ENCODE measurements at places on chromosomes 7 and 10. TPM values are rescaled to one million over a fixed set of nuclear protein-coding genes. Genes with fewer than 3 reads are reported as not detected.

DNA sequence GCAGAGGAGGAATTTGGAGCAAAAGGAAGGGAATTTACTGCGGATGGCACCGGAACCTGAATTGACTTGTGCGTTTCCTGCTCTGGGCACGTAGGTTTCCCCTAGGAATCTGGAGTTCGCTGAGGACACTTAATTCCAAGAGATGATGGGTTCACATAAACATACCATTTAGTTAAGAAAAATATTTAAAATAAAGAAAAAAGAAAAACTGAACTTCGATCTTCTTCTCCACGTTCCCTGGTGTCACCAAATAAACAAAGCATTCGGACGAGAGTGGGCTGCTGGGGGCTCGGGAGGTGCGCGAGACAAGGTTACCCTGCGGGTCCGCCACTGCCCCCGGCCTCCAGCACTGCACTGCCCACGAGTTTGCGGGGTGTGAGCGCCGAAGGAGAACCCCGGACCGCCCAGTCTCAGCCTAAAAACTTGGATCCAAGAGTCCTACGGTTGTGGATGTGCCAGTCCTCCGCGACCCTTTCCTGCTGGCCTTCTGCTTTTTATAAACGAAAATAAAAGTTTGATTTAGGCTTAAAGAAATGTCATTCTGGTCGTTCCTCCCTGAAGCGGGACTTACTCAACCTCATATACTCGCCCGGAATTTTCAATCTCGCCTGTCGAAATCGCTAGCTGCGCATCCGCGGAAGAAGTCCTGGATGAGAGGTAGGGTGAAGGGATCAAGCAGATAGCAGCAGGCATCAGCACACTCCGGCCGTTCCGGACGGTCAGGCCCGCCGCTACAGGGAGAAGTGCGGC lies 30.3 kb downstream of the SKIDA1 start:
- DNase-seq = no peak

OR2A12 gene
- not detected for total RNA-seq

- no peak for DNase-seq
Observed at GRCh38 chr10:73332379-73332778, 26.3 kb downstream of the CFAP70 start.

ANKRD7 gene
- not detected for total RNA-seq

GRCh38 chr10:79444199-79445119 lies 965 bp downstream of the ZCCHC24 start:
- peak; percentile 56 for DNase-seq

DNA sequence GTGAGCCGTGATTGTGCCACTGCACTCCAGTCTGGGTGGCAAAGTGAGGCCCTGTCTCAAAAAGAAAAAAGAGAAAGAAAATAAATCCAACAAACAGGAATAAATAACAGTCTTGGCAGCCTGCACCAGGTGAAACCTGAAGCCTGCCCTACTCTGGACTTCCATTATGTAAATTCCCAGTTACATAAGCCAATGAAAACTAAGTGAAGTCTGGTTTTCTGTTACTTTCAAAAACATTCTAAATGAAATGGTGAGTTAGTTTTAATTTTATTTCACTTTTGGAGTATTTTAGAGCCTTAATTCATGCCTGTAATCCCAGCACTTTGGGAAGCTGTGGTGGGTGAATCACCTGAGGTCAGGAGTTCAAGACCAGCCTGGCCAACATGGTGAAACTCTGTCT lies 22.5 kb upstream of the HIBADH start:
- no peak for DNase-seq

DNA sequence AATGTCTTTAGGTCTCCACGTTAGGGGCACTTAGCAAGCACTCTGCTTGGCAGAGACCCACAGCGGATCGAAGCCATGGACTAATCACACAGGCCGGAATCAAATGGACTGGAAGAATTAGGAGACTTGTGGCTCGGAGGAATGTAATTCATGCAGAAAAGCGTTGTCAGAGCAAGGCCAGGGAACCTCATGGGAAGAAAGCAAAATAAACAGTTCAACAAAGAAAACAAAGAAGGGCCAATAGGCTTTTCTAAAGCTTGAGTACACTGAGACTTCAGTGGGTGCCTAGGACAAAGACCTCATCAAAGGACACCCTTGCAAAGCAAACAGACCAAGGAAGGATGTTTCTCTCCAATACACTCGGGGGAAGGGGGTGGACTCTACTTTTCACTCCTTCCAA lies 171.1 kb downstream of the GLI3 start:
- no peak for DNase-seq

CDHR1 gene
- not detected for total RNA-seq

DENND2A gene
- total RNA-seq = not detected

DNA sequence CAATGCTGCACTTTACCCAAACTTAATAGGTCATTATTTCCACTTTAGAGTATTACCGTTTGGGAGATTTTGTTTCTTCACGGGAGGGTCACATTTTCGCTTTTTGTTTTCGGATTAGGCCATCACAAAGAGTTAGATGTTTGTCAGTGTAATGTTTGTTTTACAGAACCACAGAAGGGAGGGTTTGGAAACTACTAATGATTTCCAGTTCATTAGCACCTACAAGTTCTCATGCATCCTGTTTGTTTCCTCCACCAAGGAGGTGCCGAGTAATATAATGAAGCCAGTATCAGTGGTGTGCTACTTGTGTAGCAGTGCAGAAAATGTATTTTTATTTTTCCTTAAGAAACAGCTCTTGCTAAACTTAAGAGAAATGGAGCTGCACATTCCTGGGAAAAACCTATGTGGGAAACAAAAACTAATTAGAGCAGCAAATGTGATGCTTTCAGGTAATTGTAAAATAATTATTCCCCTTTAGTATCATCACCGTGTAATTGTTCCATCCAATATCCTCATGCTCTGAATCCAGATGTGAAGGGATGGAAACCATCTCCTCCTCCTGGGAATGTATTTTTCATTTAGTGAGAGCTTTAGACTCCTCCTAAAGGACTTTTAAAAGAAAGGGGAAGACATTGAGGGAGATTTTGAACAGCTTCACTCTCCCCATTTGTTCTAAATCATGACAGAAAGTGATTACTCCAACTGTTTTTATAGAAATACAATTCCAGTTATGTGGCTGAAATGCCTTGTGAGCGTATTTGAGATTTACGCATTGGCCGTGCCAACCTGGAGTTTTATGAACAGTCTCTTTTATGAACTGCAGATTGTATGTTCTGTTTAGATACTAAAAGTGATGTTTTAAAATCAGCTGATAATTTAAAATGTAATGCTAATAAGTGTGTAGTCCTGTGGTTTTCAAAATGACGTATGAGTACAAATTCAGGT lies 5.6 kb downstream of the CELF2 start:
- no peak for DNase-seq

RBAK gene
- total RNA-seq = 14.6 TPM

DNA sequence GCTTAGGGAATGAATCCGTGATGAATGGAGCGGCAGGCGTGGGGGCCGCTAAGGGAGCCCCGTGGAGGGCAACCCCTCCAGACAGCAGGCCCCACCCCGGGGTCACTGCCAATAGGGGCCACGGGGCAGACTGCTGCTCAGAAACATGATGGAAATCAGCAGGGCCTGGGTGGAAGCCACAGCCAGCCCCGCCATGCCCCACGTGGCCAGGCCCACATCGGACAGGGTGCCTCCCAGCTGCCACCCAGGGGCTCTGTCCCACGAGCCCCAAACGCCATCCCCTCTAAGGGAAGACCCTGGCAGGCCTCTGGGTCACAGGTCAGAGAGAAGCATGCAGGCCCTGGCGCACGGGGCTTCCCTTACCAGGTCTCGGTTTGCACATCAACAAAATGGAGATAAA lies 28.4 kb downstream of the TNRC18 start:
- no peak for DNase-seq

GRCh38 chr10:103416436-103417147 lies 20.2 kb downstream of the PDCD11 start:
- DNase-seq = peak; percentile 68

DNA sequence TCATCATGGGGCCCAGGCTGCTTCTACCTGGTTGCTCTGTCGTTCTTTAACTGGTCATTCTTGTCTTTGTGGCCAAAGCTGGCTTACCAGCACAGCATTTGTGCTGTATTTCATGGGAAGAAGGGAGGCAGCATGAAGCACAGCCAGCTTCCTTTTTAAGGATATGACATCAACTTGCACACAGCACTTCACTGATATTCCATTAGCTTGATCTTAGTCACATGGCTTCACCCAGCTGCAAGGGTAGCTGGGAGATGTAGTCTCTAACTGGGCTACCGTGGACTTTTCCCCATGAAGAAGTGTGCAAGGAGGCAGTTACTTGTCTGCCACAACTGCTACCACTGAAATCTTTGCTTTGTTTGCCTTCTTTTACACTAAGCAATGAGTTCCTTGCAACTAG lies 525.2 kb downstream of the LRMDA start:
- DNase-seq = peak; percentile 5

DNA sequence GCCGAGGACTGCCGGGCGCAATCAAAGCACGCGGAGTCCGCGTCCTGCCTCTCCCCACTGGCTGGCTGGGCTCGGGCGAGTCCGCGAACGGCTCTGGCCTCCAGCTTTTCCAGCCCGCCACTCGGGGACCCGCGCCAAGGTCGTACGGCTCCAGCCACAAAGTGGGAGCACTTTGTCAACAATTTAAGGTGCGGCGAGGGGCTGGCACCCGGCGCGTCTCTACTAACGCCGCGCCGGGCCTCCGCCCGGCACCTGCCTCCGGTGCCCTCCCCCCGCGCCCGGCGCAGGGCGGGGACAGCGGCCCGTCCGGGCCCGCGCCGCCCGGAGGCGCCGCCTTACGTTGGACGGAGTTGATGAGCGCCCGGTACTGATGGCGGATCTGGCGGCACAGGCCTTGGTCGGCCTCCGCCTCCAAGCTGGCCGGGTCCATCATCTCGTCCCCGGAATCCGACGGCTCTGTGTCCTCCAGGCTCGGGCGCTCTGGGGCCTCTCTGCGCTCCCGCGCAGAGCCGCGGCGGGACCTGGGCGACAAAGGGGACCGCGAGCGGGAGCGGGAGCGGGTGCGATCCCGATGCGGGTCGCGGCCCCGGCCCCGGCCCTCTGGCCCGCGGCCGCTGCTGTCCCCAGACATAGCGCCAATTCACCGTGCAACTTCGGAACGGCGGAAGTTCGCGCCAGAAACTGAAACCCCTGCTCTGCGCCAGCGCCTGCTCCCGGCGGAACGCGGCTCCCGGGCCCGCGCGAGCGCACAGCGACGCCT lies at the start of gene NSMCE4A:
TSS of gene NSMCE4A (minus strand) at position 683 of the 760 bp plus-strand sequence. CDS start at position 631, 52 bp downstream.
- peak; percentile 63 for DNase-seq

- no peak for DNase-seq
Observed at GRCh38 chr7:86091369-86091768, 552.3 kb upstream of the GRM3 start.

- no peak for DNase-seq
Observed at GRCh38 chr10:12697764-12698163, 303.7 kb downstream of the CCDC3 start.

DNA sequence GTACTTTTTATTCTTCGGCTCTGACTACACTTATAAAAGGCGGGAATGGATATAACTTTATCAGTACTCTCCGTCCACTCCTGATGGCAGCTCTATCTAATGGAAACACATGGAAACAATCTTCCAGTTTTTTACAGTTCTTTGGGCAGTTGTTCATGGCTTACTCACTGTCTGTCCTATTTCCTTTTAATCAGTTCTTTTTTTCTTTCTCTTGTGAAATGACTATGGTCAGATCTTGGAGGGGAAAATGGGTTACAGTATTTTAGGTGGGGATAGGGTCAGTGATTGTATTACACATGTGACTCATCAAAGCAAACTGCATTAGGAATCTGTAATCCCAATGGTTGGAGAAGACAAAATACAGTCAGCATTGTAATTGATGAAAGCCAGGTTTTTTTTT lies 112.4 kb downstream of the BICC1 start:
- peak; percentile 36 for DNase-seq

GRCh38 chr10:90992462-90992861 lies 71.6 kb upstream of the ANKRD1 start:
- DNase-seq = no peak

DNA sequence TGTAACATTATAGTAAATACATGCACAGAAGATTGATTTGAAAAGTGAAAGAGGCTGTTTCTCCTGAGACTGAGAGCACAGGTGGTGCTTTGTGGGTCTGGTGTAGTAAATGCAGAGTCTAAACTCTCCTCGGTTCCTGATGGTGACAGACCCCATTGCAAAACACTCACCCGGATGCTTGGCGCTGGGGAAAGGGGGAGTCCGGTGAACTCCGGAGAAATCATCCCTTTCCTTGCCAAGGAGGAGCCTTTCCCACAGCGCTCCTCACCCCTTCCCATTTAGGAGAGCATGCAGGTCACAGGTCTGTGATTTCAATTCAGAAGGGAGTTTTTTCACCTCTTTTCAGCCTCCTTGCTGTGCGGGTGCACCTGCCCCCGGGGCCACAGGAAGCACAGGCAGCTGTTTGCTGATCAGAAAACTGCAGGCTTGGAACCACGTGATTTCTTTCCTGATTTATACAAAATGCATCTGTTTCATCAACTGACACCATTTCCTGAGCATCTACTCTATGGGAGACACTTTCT lies 75.6 kb upstream of the LYZL2 start:
- DNase-seq = no peak

- no peak for DNase-seq
Observed at GRCh38 chr7:77757589-77757988, 40.6 kb downstream of the TMEM60 start.

GRCh38 chr10:127034034-127034633 lies 128.9 kb downstream of the DOCK1 start:
- no peak for DNase-seq

GLCCI1 gene
- total RNA-seq = 5.3 TPM

- no peak for DNase-seq
Observed at GRCh38 chr7:81684033-81684432, 85.8 kb downstream of the HGF start.

GRCh38 chr10:62056219-62056618 lies 154.7 kb downstream of the ARID5B start:
- no peak for DNase-seq

PPP2R2D gene
- total RNA-seq = 34.9 TPM

SEMA3A gene
- 3.2 TPM for total RNA-seq

GRM3 gene
- not detected for total RNA-seq

GRCh38 chr10:102814873-102815661 lies 22.1 kb downstream of the CYP17A1 start:
- DNase-seq = peak; percentile 7

PRLHR gene
- not detected for total RNA-seq

DNA sequence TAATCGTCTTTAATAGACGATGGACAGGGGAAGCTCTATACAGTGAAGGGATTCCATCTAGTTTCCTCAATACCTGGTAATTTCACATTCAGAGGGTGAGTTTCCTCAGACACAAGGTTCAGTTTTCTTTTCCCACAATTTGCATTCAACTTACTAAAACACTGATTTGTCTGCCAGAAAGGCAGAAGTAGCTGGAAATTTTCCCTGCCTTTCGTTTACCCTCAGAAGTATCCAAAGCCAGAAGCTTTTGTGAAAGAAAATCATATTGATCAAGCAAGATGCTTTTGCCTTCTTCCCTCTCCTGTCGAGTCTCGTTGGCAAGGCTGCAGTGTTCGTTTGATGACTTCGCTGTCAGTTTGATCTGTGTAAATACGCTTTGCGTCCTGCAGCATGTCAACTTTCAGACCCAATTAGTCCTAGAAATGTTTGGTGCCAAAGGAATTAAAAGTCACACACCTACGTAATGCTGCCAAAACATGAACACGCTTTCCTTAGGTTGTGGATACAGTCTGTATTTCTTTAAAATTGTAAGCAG lies 631.9 kb upstream of the FOXK1 start:
- DNase-seq = no peak
